Fibroblast of skin of left quadriceps (primary cell): ENCODE measurements at places on chromosomes 12 and 14.

DNA sequence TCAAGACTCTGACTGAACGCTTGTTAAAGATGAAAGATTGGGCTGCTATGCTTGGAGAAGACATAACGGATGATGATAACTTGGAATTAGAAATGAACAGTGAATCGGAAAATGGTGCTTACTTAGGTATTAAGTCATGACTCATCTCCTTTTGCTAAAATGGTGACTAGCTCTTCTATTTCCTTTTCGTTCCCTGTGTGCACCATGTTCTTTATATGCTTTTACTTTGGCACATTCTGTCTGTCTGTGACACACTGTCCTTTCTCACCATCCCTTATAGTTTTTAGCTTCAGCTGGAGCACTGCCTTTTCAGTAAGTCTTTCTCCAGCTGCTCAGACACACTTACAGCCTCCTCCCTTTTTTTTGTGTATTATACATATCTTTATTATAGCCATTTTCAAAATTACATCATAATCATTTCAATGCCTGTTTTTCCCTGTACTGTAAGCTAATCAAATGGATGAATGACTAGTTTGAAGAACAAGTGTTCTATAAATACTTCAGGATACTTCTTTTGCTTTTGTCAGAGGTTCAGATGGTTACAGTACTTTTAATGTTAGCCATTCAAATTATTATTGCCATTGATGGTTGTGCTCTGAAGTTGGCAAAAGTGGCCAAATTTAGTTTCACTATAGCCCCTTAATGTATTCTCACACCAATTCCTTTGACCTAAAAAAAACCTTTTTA lies 68.6 kb downstream of the MIA2 start:
- no peak for DNase-seq

- no peak for DNase-seq
Observed at GRCh38 chr12:73277971-73278370, 1005.8 kb downstream of the TRHDE start.

GRCh38 chr12:115051378-115051777 lies 367.4 kb upstream of the TBX3 start:
- no peak for DNase-seq

DNA sequence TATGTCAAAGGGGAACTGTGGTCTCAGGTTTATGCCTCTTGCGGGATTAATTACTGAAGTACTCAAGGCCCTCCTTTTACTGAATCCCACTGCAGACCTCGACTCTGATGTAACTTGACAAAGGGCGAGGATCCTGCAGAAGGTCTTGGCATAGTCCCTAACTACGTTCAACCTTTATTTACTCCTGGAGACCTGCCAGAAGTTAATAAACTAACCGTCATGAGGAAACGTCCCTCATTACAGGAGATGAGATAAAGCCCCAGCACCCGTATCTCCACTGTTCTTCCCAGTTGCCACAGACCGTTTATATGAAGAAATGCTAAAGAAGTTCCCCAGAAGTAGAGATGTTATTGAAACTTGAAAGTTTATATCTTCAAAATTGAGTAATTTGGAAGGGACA lies 190.9 kb downstream of the ETV6 start:
- no peak for DNase-seq

DNA sequence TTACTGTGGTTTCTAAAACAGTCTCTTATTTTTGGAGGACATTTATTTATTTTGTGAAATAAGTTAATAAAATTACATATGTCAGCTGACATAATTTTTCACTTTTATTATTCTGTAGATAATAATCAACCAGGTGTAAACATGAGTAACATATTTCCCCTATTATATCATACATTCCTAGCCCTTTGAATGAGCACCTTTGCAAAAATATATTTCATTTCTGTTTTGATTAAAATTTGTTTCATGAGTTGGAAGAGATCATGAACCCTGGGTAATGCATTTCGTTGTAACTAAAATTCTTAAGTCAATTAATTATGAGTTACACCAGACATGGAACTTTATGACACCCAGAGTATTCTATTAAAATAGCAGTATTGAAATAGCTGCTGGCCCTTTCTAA lies 56.3 kb downstream of the SLC16A7 start:
- no peak for DNase-seq

GRCh38 chr14:75971509-75971908 lies 10.3 kb downstream of the TGFB3 start:
- no peak for DNase-seq

DNA sequence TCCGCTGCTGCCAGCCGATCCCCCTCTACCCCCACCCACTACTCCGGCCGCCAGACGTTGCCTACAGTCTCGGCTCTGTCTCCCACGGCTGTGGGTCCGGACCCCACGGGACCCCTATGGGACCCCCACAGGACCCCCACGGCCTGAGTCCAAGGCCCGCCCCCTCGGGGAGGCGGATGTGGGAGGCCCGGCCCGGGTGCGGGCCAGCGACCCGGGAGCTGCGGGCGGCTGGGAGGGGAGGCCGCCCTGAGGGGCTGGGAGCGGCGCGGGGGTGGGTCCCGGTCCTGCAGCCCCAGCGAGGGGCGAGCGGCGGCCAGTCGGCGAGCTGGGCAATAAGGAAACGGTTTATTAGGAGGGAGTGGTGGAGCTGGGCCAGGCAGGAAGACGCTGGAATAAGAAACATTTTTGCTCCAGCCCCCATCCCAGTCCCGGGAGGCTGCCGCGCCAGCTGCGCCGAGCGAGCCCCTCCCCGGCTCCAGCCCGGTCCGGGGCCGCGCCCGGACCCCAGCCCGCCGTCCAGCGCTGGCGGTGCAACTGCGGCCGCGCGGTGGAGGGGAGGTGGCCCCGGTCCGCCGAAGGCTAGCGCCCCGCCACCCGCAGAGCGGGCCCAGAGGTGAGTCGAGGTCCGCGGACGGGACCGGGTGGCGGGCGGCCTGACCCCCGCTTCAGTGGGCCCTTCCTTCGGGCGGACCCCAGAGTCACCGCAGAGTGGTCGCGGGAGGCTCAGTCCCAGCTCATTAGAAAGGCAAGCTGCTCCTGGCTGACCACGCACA lies at the start of gene ACVRL1:
TSS of gene ACVRL1 (plus strand) at position 422 of the 773 bp plus-strand sequence. CDS start 4,971 bp downstream, outside the sequence.
- DNase-seq: no peak

DNA sequence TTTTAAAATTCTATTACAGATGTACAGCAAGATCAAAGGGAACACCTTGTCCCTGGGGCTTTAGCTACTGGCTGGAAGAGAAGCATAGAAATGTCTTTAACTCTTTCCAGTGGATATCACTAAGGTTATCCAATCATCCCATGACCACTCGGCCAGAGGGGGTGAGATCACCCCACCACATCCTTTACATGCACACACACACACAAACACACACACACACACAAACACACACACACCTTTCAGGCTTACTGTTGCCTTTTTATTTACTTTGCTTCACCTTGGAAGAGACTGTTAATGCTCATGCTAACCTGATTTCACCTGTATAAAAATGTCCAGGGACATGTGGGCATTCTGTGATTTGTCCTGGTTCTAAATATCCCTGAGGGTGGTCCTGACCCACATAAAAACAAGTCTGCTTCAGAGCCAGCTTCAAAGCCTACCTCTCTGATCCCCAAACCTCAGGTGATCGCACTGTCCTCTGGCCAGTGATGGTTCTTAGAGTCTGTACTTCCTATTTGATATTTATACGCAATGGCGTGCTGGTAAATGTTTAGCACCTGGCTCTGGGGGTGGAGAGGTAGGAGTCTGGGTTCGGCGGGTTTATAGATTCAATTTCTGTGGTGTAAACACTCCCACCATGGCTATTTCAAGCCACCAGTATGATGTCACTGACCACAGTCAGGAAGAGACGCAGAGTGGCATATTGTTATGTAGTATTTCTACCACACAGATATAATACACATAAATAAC lies 166.1 kb upstream of the EEA1 start:
- DNase-seq: no peak

DNA sequence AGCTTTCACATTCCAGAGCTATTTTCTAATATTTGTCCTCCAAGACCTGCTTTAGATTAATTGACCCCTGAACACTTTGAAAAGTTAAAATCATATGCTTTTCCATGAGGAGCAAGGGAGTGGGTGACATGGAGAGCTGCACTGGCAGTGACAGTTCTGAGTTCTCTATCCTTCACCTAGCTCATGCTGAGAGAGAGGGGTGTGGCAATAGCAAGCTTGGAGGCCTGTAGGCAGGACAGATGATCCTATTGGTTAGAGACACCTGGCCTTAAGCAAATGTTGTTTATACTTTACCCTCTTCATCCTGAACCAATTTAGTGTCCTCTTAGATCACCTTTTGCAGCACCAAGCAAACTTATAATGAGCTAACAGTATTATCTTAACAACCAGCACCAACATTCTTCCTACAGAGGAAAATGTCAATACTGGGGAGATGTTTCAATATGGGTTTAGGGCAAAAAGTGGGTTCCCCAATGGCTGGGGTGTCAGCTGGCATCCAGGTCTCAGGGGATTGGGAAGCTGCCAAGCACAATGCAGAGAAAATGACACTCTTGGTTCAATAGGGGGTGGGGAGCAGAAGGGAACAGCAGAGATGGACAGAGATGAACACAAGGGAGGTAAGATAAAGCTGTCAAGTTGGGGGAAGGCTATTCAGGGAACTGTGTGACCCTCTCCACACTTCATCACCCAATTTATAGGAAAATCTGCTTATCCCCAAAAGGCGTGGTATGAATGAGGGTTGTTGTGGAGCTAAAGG lies 37.0 kb upstream of the PPM1H start:
- no peak for DNase-seq

DNA sequence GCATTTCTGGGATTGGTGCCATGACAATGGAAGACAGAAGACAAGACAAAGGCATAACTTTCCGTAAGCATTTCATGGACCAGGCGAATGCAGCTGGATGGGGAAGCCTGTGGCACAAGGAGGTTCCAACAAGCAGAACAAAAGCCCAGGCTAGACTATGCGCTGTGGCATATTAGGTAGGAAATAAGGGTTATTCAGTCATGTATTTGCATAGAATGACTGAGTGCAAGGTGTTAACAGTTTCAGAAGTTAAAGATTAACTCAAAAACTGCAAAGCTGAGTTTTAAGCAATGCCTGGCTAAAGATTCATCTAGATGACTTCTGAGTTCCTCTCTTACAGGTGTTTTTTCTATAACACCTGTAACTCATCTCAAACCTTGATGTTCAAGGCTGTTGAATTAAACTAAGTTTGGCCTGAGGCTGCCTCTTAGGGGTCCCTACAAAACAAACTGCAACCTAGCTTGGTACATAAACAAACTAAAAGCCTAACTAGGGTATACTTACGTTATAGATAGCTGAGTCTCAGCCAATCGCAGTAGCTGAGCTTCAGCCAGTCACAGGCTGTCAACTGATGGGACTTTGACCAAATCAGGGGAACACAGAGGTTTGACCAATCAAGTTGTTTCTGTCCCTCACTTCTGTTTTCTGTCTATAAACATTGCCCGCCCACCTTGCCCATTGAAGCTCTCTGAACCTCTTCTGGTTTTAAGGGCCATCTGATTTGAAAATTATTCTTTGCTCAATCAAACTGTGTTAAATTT lies 52.2 kb upstream of the PLBD1 start:
- DNase-seq: no peak

GRCh38 chr12:80016684-80017083 lies 81.8 kb upstream of the PPP1R12A start:
- DNase-seq: no peak

DNA sequence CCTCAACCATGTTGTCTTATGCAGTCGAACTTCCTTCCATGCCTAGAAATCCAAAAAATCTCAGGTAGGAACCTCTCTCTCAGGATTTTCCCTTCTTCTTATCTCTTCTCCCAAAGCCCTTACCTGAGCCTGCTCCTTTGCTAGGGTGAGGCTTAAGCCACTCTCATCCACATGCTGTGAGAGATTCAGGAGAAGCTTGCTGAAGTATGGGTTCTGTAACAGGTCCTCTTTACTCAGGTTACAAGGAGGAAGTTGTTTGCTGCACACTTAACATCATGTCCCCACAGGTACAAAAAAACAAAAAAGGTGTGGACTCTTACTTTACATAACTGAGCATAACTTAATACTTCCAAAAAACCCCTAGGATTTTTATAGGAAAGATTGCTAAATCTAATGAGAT lies 4.5 kb downstream of the HAUS4 start:
- DNase-seq: no peak

DNA sequence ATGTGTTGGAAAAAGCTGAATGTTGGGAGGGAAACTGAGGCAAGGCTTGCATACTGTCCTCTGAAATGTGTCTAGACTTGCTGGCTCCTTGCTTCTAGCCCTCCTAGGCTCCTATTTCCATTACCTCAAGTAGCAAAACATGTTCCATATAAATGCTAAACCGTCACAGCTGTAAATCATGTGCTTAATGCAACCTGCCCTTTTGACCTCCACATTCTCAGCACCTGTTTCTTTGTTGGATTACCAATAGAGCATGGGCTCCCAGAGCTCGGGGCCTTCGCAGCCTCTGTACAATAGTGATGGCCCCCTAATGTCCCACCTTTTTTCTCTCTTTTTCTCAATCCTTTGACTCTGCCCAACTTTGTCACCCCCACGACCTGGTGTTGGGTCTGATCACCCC lies 23.3 kb downstream of the RERGL start:
- DNase-seq: no peak

DNA sequence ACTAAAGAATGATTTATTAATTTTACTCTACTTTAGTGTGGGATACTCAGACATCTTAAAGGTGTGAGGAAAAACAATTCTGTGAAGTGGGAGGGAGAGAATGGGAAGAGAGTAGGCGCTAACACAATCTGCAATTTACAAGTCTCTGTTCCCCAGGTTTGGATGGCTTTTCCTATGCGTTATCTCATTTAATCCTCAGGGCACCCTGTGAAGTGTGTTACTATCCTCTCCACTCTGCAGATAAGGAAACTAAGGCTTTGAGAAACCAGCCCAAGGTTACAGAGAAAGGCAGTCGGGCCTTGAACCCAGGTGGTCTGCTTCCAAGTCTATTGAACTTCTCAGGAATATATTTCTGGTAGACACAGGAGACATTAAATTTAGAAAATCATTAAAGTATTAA lies 36.2 kb upstream of the TUBA1C start:
- DNase-seq: no peak

- DNase-seq: no peak
Observed at GRCh38 chr12:124396544-124397398, 101.9 kb downstream of the RFLNA start.

GRCh38 chr12:104414581-104415341 lies 42.0 kb upstream of the CHST11 start:
- no peak for DNase-seq

DNA sequence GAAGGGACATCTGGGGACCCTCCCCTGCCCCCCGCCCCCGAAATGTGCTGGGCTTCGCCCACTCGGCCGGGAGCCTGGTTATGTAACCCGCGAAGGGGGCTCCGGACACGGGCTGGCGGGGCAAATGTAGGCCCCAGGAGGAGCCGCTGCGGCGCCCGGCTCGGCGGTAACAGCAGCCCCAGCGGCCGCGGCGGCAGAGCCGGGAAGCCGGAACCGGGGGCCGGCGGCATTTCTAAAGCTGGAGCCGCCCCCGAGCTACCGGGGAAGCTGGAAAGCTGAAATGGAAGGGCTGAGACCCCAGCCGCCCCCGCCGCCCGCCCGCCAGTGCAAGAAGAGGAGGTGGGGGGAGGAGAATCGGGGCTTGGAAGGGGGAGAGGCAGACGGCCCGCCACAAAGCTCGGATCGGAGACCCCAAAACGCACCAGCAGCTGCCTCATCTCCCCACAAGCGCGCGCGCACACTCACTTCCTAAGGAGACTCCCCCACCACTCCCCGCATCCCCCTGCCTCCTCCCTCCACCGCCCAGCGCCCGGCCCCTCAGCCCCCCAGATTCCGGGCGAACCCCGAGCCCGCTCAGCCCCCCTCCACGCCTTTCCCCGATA lies 1.5 kb downstream of the KDM2B start:
- DNase-seq: no peak
